ENCODE measurements at places on chromosomes 6 and 20. TPM values are rescaled to one million over a fixed set of nuclear protein-coding genes. Genes with fewer than 3 reads are reported as not detected.

The SUPT3H gene
- total RNA-seq: 8.6 TPM

The KIF16B gene
- 10.4 TPM for total RNA-seq

The NKX2-2 gene
- total RNA-seq: 15.4 TPM

The MYH7B gene
- 0.50 TPM for total RNA-seq

The CGA gene
- total RNA-seq: 30.3 TPM

The BFSP1 gene
- total RNA-seq: 1.9 TPM
